ENCODE measurements at places on chromosomes 3 and 15. TPM values are rescaled to one million over a fixed set of nuclear protein-coding genes. Genes with fewer than 3 reads are reported as not detected.

TPRG1 gene
- polyA plus RNA-seq: 0.52 TPM

TNFAIP8L3 gene
- polyA plus RNA-seq: 7.1 TPM

DNA sequence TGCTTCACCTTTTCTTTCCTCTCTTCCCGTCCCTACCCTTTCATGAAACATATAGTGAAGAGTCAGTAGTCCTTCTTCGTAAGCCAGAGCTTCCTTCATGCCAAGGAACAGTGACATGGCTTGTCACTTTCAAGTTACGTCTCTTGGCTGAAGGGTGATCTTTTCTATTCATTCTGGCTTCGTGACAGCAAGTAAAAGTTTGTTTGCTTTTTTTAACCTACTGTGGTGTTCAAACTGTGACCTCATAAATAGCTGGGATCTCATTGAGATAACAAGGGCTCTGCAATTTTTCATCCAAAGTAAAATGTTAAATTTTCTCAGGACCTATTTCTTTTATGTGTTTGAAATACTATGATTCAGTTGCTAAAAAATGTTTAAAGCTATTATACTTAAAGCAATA lies 10.5 kb downstream of the CDIN1 start:
- H3K4me3 ChIP-seq: no peak overlapping the region
- DNase-seq: no peak
- no peaks in the 10 kb centered on the region for H3K36me3 ChIP-seq
- H3K27ac ChIP-seq: no peak overlapping the region
- H3K27me3 ChIP-seq: no peaks in the 10 kb centered on the region
- no peaks in the 10 kb centered on the region for H3K4me1 ChIP-seq

DNA sequence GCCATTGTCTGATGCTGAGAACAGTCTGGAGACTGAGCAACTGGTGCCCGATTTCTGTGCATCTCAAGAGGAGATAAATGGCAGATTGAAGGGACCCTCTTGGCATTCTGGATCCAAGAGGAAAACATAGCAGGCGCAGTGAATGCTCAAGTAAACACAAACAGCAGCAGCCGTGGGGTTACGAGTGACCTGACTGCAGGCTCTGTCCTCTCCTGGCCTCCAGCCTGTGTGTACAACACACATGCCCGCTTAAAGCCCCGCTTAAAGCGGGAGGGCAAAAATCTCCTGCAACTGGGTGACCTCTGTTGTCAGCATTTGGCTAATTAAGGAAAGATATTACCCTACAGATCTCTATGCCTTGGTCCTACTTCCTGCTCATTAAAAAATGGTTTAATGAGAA lies 120.5 kb downstream of the GREM1 start:
- peaks cover 3% of the 10 kb centered on the region for H3K4me1 ChIP-seq
- no peak overlapping the region for H3K4me3 ChIP-seq
- H3K27ac ChIP-seq: no peak overlapping the region
- no peaks in the 10 kb centered on the region for H3K36me3 ChIP-seq

DNA sequence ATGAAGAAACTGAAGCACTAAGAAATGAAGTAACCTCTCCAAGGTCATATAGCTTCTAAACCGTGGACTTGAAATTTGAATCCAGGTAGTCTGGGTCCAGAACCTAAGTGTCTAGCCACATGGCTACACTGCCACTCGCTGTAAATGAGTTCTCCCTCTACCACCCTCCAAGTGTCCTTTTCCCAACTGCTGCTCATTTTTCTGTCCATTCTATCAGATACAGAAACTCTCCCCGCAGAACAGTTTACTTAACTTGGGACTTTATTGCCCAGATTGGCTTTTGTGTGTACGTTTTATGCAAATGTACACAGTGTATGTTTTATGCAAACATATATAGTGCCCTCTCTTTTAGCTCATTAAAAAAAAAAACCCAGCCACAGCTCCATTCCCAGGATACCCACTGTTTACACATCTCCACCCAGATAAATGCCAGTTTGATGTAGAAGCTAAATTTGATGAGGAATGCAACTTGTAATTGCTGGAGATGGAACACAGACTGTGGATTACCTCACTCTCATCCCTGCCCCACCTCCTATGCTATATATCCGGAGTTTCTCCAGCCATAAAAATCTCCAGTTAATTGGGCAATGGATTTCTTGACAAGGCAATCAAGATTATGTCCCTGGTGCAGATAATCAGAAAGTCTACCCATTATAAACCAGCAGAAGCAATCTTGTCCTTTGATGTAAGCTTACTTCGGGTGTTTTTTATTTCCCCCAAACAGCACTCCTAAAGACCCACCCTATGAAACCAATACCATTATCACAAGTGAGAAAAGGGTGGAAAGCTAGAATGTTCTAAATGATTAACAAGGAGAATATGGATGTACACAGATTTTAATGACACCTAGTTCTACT lies 42.0 kb downstream of the THBS1 start:
- no peaks in the 10 kb centered on the region for H3K27me3 ChIP-seq
- H3K27ac ChIP-seq: no peak overlapping the region
- H3K36me3 ChIP-seq: no peaks in the 10 kb centered on the region
- no peaks in the 10 kb centered on the region for H3K4me1 ChIP-seq
- H3K4me3 ChIP-seq: no peak overlapping the region
- no peak for DNase-seq

- H3K27me3 ChIP-seq: no peaks in the 10 kb centered on the region
- H3K4me1 ChIP-seq: peaks cover 6% of the 10 kb centered on the region
- no peak overlapping the region for H3K4me3 ChIP-seq
- no peaks in the 10 kb centered on the region for H3K36me3 ChIP-seq
- no peak overlapping the region for H3K27ac ChIP-seq
Observed at GRCh38 chr3:43378066-43378935, 92.0 kb downstream of the SNRK start.

GRCh38 chr15:50059203-50059772 lies 59.7 kb downstream of the ATP8B4 start:
- no peak overlapping the region for H3K27ac ChIP-seq
- no peak for DNase-seq
- H3K4me1 ChIP-seq: no peaks in the 10 kb centered on the region
- no peak overlapping the region for H3K4me3 ChIP-seq
- no peaks in the 10 kb centered on the region for H3K27me3 ChIP-seq
